ENCODE measurements at places on chromosomes 2 and 18.

- no peak for DNase-seq
Measured at GRCh38 chr2:43178602-43179542, 47.5 kb downstream of the ZFP36L2 start.

GRCh38 chr2:205883965-205884364 is 201.7 kb downstream of the NRP2 start:
- DNase-seq = no peak

DNA sequence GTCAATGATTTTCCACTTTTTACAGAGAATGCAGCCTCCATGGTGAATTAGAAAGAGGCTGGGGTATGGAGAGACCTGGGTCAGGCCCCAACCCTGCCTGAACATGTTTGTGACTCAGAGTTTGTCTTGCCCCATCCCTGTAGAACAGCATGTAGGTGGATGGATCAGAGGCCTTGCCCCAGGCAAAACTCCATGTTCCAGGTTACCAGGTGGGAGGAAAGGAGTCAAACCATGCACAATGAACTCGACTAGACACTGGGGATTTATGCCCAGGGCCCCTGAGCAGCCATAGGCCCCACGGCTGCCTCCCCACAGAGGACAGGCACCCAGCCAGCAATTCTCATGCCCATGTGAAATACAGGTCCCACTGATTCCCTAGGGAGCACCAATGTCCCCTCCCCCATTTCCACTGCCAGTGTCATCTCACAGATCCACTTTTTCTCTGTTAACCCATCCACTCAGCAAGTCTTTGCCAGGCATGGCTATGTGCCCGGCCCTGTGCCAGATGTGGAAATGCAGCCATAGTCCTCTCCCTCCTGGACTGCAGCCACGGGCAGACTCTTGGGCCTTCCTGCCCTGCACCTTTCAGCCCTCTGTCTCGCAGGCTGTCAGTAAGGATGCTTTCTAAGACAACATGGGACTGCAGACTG is 737.8 kb upstream of the HS6ST1 start:
- no peak for DNase-seq

GRCh38 chr2:26605195-26605998 is 35.8 kb downstream of the CIB4 start:
- DNase-seq = peak; percentile 72

- DNase-seq = no peak
Measured at GRCh38 chr2:29082804-29083495, 8.6 kb upstream of the PCARE start.

DNA sequence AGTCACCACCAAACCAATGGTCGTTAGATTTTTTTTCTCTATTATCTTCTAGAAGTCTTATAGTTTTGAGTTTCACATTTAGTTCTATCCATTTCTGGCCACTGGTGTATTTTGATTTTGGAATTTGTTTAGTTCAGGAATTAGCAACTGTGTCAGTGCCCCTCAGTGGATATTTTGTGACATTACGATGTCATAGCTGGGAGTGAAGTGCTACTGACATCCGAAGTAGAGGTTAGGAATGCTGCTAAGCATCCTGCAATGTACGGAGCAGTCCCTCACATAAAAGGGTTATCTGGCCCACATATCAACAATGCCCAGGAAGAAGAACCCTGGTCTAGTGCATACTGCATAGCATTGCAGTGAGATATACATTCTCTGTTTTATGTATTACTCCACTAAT is 157.4 kb upstream of the RGPD4 start:
- DNase-seq = no peak

DNA sequence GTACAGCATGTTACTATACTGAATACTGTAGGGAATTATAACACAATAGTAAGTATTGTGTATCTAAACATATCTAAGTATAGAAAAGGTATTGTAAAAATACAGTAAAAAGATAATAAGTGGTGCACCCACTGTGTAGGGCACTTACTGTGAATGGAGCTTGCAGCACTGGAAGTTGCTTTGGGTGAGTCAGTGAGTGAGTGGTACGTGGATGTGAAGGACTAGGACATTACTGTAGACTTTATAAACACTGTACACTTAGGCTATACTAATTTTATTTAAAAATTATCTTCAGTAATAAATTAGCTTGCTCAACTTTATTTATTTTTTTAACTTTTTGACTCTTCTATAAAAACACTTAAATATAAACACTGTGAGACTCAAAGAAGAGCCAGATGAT is 82.6 kb downstream of the MTA3 start:
- no peak for DNase-seq

- DNase-seq = no peak
Measured at GRCh38 chr2:227204452-227204851, 40.0 kb downstream of the COL4A3 start.

GRCh38 chr2:48032765-48033164 is 126.5 kb upstream of the FBXO11 start:
- DNase-seq = no peak

- no peak for DNase-seq
Measured at GRCh38 chr2:31075941-31076590, 62.2 kb downstream of the GALNT14 start.

DNA sequence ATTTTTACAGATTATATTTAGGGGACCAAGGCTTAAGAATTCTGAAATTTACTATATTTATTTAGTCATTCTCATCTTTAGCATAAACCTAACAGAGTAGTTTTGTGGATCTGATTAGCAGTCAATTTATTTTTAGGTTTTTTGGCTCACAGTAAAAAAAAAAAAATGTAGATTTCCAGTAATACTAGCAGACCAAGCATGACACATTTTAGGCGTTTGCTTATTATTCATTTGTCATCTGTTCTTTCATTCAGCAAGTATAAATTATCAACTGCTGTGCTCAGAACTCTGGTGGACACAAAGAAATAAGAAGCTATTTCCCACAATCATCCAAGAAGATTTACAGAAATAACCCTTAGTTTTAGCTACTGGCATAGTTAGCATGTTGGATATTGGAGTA is 20.6 kb downstream of the PDE1A start:
- no peak for DNase-seq

- DNase-seq = no peak
Measured at GRCh38 chr2:78980871-78981270, 44.6 kb upstream of the REG3G start.

GRCh38 chr2:39851251-39851650 is 72.2 kb upstream of the THUMPD2 start:
- no peak for DNase-seq

DNA sequence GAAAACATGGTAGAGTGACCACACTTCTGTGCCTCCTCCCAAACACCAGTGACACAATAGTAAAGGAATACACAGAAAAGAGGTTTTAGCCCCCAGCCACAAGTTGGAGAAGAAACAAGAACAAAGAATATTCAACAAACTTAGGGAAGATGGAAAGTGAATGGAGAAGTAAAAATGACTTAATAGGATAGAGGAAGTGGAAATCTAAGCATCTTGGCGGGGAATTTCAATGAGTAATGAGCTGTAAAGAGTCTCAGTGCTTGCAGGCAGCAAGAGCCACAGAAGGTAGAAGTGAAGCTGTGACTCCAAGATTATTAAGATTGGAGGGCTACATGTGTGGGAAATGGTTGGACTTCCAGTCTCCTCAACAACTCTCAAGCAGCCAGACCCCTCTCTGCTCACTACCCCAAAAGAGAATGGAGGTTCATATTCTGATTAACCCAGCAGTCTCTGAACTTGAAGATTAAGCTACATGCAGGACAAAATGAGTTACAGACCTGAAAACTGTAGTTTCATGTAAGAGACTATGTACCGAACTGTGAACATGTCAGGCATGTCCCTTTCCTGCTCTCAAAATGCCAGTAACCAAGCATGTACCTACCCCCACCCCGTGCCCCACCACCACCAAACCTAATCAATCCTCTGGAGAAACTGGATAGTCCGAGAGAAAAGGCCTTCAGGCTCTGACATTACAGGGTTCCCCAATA is 16.9 kb upstream of the HNRNPLL start:
- no peak for DNase-seq

GRCh38 chr2:153074207-153074606 is 355.8 kb downstream of the ARL6IP6 start:
- DNase-seq = no peak

DNA sequence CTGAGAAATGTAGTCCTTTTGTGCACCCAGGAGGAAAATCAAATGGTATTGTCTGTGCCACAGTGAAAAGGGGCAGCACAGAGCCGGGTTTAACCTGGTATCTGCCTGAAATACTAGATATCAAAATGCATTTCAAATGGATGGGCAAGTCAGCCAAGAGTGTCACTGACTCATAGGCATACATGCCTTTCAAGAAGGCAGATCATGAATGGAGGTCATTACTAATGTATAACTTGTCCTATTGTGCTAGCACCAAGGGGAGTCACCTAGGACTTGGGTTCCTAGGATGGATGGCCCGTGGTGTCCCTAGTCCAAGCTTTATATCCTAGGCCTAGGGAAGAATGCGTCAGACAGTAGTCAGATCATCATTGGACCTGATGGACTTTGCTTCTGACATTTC is 49.9 kb downstream of the TCF7L1 start:
- no peak for DNase-seq

DNA sequence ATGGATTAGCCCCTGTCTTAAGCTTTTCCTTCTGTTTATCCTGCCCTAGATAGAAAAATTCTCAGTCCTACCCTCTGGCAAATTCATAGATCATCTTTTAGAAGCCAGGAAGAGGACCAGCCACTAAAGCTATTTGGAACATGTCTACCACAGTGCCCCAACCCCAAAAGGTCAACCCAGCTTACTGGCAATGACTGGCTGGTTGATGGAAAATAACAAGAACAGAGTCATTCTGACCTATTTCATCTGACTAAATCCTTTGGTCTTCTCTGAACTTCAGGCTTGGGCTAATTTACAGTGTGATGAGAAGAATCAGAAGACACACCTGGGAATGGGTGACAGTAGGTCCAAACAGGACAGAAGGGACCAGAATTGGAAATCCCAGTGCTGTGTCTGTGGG is 227.3 kb upstream of the CCDC68 start:
- no peak for DNase-seq

DNA sequence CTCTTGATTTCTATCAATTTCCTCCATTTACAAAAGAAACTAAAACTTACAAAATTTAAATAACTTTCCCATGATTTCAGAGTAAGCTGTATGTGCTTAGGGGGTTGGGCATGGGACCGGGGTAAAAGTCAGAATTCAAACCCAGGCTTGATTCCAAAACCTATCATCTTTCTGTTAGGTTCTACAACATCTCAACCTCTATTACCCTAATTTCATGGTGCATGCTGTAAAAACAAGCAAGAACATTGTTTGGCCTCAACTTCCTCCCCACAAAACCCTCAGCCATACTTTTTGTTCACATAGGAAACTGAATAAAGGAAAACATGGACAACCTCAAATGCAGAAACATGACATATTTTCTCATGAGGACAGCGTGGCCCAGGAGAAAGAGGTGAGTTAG is 59.3 kb downstream of the RDH14 start:
- no peak for DNase-seq
